ENCODE measurements at places on chromosomes 1 and 21.

- no peak for DNase-seq
Observed at GRCh38 chr1:108154314-108154713, 45.8 kb downstream of the SLC25A24 start.

DNA sequence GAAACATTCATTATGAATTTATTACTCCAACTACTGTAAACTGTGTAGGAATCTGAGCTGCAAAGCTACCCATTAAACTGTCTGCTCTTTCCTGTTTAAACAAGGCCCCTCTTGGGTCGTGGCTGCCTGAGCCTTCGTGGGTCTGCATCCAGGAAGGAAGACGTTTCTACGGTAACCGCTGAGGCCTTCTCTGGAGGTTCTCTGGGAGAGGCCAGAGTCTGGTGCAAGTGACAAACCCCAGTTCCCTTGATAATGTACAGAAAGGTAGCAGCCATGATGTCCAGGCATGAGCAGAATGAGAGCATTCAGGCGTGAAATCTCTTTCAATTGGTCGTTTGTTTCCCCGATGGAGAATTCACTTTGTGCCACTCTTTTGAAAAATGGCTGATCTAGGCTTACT is 350.2 kb downstream of the PLPP3 start:
- DNase-seq, result no peak

- no peak for DNase-seq
Observed at GRCh38 chr1:172588296-172589291, 55.6 kb downstream of the SUCO start.

GRCh38 chr1:43573066-43573800 is 42.5 kb downstream of the PTPRF start:
- DNase-seq, result no peak

DNA sequence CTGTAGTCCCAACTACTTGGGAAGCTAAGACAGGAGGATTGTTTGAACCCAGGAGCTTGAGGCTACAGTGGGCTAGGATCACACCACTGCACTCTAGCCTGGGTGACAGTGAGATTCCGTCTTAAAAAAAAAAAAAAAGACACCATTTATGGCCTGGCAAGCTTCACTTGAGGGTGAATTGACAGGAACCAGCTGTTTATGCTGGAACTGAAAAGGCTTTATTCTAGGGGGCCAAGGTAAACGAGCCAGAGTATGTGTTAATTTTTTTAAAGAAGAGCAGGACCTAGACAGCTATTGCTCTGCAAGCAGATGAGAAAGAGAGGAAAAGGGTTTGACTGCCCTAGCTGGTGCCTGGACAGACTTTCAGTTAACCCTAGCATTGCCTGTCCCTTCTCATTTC is 37.0 kb downstream of the S100A6 start:
- DNase-seq, result no peak
